ENCODE measurements at places on chromosomes 5 and 9.

DNA sequence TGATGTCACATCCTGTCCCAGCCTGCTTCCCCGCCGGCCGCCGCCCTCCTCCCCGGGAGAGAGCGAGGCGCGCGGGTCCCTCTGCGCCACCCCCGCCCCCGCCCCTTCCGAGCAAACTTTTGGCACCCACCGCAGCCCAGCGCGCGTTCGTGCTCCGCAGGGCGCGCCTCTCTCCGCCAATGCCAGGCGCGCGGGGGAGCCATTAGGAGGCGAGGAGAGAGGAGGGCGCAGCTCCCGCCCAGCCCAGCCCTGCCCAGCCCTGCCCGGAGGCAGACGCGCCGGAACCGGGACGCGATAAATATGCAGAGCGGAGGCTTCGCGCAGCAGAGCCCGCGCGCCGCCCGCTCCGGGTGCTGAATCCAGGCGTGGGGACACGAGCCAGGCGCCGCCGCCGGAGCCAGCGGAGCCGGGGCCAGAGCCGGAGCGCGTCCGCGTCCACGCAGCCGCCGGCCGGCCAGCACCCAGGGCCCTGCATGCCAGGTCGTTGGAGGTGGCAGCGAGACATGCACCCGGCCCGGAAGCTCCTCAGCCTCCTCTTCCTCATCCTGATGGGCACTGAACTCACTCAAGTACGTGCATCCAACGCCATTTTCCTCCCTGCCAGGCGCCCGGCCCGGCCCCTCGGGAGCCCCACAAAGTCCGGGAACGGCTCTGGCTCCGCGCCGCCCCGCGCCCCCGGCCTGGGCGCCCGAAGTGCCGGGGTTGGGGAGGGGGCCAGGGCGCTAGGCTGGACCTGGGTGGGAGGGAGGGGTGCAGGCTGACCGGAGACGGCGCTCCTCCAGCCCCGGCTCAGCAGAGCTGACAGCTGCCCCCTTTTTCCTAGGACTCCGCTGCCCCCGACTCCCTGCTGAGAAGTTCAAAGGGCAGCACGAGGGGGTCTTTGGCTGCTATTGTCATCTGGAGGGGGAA, 12.0 kb upstream of the OLFM1 start:
- DNase-seq = no peak

DNA sequence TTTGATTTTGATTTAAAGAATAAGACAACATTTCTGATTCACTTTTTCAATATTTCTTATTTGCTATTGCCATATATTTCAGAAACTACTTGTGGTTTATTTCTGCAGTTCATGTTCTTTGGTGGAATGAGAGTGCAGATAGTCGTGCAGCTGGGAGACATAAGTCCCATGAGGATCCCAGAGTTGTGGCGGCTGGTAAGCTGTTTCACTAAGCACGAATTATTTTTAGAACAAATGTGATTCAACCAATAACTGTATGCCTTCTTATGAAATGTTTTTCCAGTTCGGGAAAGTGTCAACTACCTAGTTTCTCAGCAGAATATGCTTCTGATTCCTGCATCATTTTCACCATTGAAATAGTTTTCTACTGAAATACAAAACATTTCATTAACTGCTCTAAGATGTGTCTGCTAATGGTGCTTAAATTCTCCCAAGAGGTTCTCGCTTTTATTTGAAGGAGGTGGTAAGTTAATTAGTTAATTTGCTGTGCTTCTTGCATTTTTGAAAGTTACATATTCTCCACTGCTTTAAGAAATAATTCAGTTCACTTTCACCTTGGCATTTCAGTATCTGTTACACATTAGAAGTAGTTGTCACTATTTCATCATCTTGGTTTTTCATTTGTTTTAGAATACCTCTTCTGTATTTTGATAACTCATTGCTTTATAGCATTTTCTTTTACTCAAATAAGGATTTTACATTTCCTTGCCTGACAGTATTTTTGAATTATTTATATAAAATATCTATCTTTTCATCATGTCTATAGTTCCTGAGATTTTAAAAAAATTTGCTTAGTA, 9.0 kb downstream of the NIPSNAP3B start:
- DNase-seq = no peak

- no peak for DNase-seq
These were observed 456 bp downstream of the ZNF79 start for GRCh38 chr9:127424676-127424999.

DNA sequence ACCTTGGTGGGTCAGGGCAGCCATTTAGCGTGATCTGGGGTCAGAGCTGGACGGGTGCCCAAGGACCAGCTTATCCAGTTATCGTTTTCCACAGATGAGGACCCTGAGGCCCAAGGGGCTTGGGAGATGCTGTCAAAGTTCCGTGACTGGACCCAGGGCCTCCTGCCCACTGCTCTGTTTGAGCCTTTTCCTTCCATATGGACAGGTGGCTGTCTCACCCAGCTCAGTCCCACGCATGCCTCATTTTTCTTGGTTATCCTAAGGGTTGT, 56.5 kb downstream of the TRIP13 start:
- DNase-seq = no peak

- no peak for DNase-seq
These were observed 97.0 kb downstream of the FOCAD start for GRCh38 chr9:20781092-20781491.

GRCh38 chr9:113536166-113536482, 72.6 kb downstream of the RGS3 start:
- DNase-seq = no peak
